ENCODE measurements at places on chromosomes 3 and 15. TPM values are rescaled to one million over a fixed set of nuclear protein-coding genes. Genes with fewer than 3 reads are reported as not detected.

GRM2 gene
- 1.6 TPM for total RNA-seq

LRRC57 gene
- 23.9 TPM for total RNA-seq

ZDHHC23 gene
- 6.8 TPM for total RNA-seq

PLOD2 gene
- total RNA-seq: 1.8 TPM

GRIP2 gene
- not detected for total RNA-seq

CCPG1 gene
- 34.3 TPM for total RNA-seq

ADAMTSL3 gene
- not detected for total RNA-seq

HOMER2 gene
- 3.7 TPM for total RNA-seq

DNASE1L3 gene
- total RNA-seq: 1.6 TPM

RPP25 gene
- total RNA-seq: 0.31 TPM

CPN2 gene
- not detected for total RNA-seq

IRAK2 gene
- total RNA-seq: 14.6 TPM

LINGO1 gene
- total RNA-seq: not detected

LOXL1 gene
- total RNA-seq: 0.73 TPM

DNAH12 gene
- 0.63 TPM for total RNA-seq

GADL1 gene
- 0.94 TPM for total RNA-seq

OR5H2 gene
- total RNA-seq: not detected

WNT7A gene
- total RNA-seq: 4.8 TPM

SERPINI1 gene
- 2.5 TPM for total RNA-seq

VPS39 gene
- total RNA-seq: 103 TPM

ZCWPW2 gene
- not detected for total RNA-seq

PROK2 gene
- 16.0 TPM for total RNA-seq

GABRB3 gene
- 0.10 TPM for total RNA-seq

MOBP gene
- total RNA-seq: 0.10 TPM

CRABP1 gene
- total RNA-seq: not detected

IFT57 gene
- 97.0 TPM for total RNA-seq

SCN5A gene
- total RNA-seq: not detected

PLSCR2 gene
- not detected for total RNA-seq

KCNMB3 gene
- 0.31 TPM for total RNA-seq

NR2F2 gene
- not detected for total RNA-seq

TMEM158 gene
- 1.9 TPM for total RNA-seq

LRRC3B gene
- total RNA-seq: 0.10 TPM

GRAMD1C gene
- total RNA-seq: 2.3 TPM

HES1 gene
- total RNA-seq: 22.9 TPM

TEX264 gene
- 20.1 TPM for total RNA-seq

ONECUT1 gene
- 0.10 TPM for total RNA-seq

GP5 gene
- total RNA-seq: 3.8 TPM

LYZL4 gene
- total RNA-seq: not detected

SNAP23 gene
- 84.8 TPM for total RNA-seq

SCG3 gene
- total RNA-seq: not detected

HLTF gene
- 3.5 TPM for total RNA-seq
